Suprapubic skin (tissue), 4 donors: ENCODE measurements at places on chromosomes 13 and 19. TPM values are rescaled to one million over a fixed set of nuclear protein-coding genes. Genes with fewer than 3 reads are reported as not detected.

DNA sequence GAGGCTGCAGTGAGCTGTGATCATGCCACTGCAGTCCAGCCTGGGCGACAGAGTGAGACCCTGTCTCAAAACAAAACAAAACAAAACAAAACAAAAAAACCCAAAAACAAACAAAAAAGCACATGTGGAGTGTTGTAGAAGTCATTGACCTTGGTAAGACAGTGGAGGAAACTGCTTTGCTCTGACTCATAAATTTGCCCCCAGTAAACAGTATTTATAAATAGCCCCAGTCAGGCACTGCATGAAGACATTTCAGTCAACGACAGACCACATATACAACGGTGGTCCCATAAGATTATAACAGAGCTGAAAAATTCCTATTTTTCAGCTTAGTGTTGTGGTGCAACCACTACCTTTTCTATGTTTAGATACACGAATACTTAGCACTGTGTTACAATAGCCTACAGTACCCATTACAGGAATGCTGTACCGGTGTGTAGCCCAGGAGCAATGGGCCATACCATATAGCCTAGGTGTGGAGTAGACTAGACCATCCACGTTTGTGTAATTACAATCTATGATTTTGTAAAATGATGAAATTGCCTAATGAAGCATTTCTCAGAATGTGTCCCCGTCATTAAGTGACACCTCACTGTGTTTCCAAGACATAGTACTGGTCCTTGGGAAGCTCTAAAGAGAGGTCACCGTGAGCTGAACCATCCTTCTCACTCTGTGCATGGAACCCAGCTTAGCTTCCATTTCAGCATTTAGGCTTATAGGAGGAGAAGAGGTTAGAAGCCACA lies 1.1 kb downstream of the ARL11 start:
- H3K4me3 ChIP-seq: no peak overlapping the region
- no peaks in the 10 kb centered on the region for H3K27me3 ChIP-seq

- H3K27me3 ChIP-seq: no peaks in the 10 kb centered on the region
- H3K4me3 ChIP-seq: no peak overlapping the region
- no peaks in the 10 kb centered on the region for H3K36me3 ChIP-seq
- H3K27ac ChIP-seq: no peak overlapping the region
These were observed 1704.7 kb downstream of the SLITRK5 start for GRCh38 chr13:89375839-89376238.

DNA sequence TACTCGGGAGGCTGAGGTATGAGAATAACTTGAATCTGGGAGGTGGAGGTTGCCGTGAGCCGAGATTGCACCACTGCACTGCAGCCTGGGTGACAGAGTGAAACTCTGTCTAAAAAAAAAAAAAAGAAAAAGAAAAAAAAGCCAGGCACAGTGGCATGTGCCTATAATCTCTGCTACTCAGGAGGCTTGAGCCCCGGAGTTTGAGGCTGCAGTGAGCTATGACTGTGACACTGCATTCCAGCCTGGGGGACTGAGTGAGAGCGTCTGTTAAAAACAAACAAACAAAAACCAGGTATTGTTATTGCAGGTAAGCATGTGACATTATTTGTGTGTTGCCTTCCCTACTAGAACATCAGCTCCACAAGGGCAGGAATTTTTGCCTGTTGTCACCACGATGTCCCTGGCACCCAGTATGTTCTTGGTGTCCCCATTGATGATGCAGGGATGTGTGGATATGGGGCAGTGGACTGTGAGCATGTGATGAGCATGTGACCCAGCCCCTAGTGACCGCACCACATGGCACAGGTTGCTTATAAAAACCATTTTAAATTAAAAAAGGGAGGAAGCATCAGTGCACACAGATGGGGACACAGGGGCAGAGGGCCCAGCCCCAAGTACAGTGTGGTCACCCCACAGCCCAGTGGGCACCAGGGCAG lies 1.6 kb upstream of the KANK2 start:
- peaks cover 59% of the 10 kb centered on the region for H3K4me1 ChIP-seq
- peak overlapping the region; percentile 45 for H3K27ac ChIP-seq
- DNase-seq: no peak
- H3K4me3 ChIP-seq: no peak overlapping the region
- no peaks in the 10 kb centered on the region for H3K27me3 ChIP-seq

The CLEC17A gene
- not detected for total RNA-seq

DNA sequence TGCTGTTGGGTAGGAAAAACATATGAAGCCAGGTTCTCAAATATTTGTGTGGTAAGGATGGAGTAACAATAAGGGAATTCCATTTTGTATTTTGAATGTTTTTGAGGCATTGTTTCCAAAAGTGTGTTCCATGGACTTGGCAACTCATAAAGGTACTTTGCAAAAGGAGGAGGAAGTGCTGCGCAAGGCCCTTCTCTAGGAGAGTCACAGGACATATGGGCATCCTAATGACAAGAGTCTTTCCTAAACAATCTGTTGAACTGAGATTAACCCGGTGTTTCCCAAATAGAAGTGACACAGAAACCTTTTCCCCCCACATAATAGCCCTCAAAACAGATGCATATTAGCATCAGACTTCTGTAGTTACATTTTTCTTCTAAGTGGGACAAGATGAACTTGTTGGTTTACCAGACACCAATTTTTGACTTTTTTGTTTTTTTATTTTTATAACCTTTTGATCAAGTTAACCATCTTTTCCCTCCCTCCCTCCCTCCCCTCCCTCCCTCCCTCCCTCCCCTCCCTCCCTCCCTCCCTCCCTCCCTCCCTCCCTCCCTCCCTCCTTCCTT lies 209.3 kb downstream of the PCCA start:
- no peaks in the 10 kb centered on the region for H3K27me3 ChIP-seq
- H3K36me3 ChIP-seq: no peaks in the 10 kb centered on the region
- no peak overlapping the region for H3K4me3 ChIP-seq
- no peak for DNase-seq
- no peak overlapping the region for H3K27ac ChIP-seq

GRCh38 chr13:79423801-79424642 lies 18.0 kb upstream of the RBM26 start:
- no peaks in the 10 kb centered on the region for H3K4me1 ChIP-seq
- H3K4me3 ChIP-seq: no peak overlapping the region
- DNase-seq: no peak
- no peak overlapping the region for H3K27ac ChIP-seq
- H3K27me3 ChIP-seq: no peaks in the 10 kb centered on the region

The FAM83E gene
- 0.87 TPM for total RNA-seq

- no peaks in the 10 kb centered on the region for H3K27me3 ChIP-seq
- H3K4me1 ChIP-seq: no peaks in the 10 kb centered on the region
- H3K27ac ChIP-seq: no peak overlapping the region
These were observed 120.3 kb downstream of the ZDHHC20 start for GRCh38 chr13:21338639-21339278.

GRCh38 chr19:2042485-2043250 lies 8.4 kb downstream of the MKNK2 start:
- H3K36me3 ChIP-seq: peaks cover 71% of the 10 kb centered on the region
- DNase-seq: peak; percentile 82
- peak overlapping the region; percentile 82 for H3K27ac ChIP-seq
- H3K4me3 ChIP-seq: peak overlapping the region; percentile 34

The SMAD9 gene
- 2.4 TPM for total RNA-seq

- no peak overlapping the region for H3K27ac ChIP-seq
- DNase-seq: no peak
These were observed 254.8 kb downstream of the FGF9 start for GRCh38 chr13:21925720-21926119.

DNA sequence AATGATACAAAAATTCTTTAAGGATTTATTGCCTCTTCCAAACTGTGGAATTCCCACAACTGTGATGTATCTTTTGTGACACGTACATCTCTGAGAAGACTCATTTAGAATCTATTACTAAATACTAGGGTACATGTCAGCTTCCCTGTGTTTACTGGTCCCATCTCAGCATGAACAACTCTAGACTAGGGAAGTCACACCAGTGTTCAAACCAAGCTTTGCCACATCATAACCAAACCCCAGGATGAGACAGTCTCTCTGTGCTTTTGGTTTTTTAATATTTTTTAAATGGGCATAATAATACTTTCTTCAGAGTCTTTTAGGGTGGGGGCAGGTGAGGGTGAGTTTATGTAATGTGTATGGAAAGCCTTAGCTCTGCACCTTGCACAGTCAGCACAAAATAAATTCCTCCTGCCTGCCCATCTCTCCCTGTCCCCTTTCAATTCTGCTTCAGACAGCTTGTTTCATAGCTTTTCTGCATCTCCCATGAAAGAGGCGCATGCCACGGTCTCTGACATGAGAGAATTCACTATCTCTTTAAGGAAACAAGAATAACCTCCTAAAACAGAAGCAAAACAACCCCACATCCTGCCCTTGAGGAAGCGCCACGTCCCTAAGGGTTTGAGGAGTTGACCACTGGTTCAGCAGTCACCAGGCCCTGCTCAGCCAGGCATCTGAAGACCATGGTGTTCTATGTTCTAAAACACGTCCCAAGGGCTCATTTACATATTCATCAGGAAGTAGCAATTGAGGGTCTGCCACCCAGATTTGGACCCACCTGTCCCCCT lies 174.5 kb downstream of the USP12 start:
- peak; percentile 21 for DNase-seq
- H3K4me3 ChIP-seq: no peak overlapping the region
- H3K4me1 ChIP-seq: no peaks in the 10 kb centered on the region
- no peak overlapping the region for H3K27ac ChIP-seq

The ZFP36 gene
- 426 TPM for total RNA-seq

GRCh38 chr19:42407816-42408175 lies 17.7 kb upstream of the CNFN start:
- no peaks in the 10 kb centered on the region for H3K27me3 ChIP-seq
- no peak overlapping the region for H3K27ac ChIP-seq
- peaks cover 4% of the 10 kb centered on the region for H3K4me1 ChIP-seq
- H3K36me3 ChIP-seq: peaks cover 10% of the 10 kb centered on the region
- no peak overlapping the region for H3K4me3 ChIP-seq
- no peak for DNase-seq

The FBXO27 gene
- 24.7 TPM for total RNA-seq

- no peak overlapping the region for H3K4me3 ChIP-seq
- no peak overlapping the region for H3K27ac ChIP-seq
- H3K36me3 ChIP-seq: no peaks in the 10 kb centered on the region
These were observed 121.9 kb upstream of the GJB6 start for GRCh38 chr13:20353973-20354372.

DNA sequence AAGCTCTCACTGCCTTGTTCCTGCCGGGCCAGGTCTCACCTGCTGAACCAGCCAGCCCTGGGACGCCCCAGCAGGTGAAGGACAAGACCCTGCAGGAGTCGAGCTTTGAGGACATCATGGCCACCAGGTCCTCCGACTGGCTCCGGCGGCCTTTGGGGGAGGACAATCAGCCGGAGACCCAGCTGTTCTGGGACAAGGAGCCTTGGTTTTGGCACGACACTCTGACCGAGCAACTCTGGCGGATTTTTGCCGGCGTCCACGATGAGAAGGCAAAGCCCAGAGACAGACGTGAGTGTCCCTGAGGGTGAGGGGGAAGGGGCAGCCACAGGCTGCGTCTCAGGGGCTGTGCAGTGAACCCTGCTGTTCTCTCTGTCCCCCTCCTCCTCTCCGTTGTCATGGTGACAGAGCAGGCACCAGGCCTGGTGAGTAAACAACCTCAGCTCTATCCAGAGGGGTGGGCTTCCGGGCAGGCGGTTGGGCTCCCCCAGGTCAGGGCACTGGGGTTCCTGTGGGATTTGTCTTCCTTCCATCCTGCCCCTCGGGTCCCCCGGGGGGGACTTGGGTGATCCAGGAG lies 9.7 kb downstream of the TLE6 start:
- H3K36me3 ChIP-seq: no peaks in the 10 kb centered on the region
- H3K27ac ChIP-seq: no peak overlapping the region
- H3K4me3 ChIP-seq: no peak overlapping the region
- no peak for DNase-seq

The CCDC70 gene
- total RNA-seq: not detected
